Fibroblast of lung (primary cell): ENCODE measurements at places on chromosomes 1 and 21. TPM values are rescaled to one million over a fixed set of nuclear protein-coding genes. Genes with fewer than 3 reads are reported as not detected.

The DIO1 gene
- not detected in 2 replicates for total RNA-seq

The NOS1AP gene
- under 0.01 and 0.17 TPM in 2 replicates for total RNA-seq

The FAAH gene
- 1.7 and 2.1 TPM in 2 replicates for total RNA-seq

The LEFTY2 gene
- total RNA-seq, result under 0.01 TPM in 1 of 2 replicates, not detected in the other

The CLCNKB gene
- under 0.01 and 0.33 TPM in 2 replicates for total RNA-seq

The ASAP3 gene
- 73.2 and 79.1 TPM in 2 replicates for total RNA-seq

The SLC25A34 gene
- 0.77 and 0.83 TPM in 2 replicates for total RNA-seq

The PTPRF gene
- 23.9 and 45.2 TPM in 2 replicates for total RNA-seq

The AVPR1B gene
- not detected in 2 replicates for total RNA-seq

The LIPI gene
- not detected in 2 replicates for total RNA-seq

The KCNT2 gene
- total RNA-seq, result 6.4 and 8.1 TPM in 2 replicates

The SLC30A10 gene
- total RNA-seq, result not detected in 2 replicates

The E2F2 gene
- total RNA-seq, result 0.17 TPM in 1 of 2 replicates, not detected in the other

The LGR6 gene
- not detected in 2 replicates for total RNA-seq

The GREM2 gene
- 4.9 and 21.1 TPM in 2 replicates for total RNA-seq

The ATP6V1G3 gene
- total RNA-seq, result not detected in 2 replicates

The RNU1-4 gene
- total RNA-seq, result under 0.01 and 3,997 TPM in 2 replicates

The CDK18 gene
- 0.33 and 1.5 TPM in 2 replicates for total RNA-seq

The ZNF124 gene
- total RNA-seq, result 25.6 and 54.2 TPM in 2 replicates

The DRAXIN gene
- 0.50 and 0.51 TPM in 2 replicates for total RNA-seq

The C1orf87 gene
- under 0.01 and 0.50 TPM in 2 replicates for total RNA-seq

The POU2F1 gene
- total RNA-seq, result 3.6 and 4.3 TPM in 2 replicates

The ADORA1 gene
- 1.5 and 10.8 TPM in 2 replicates for total RNA-seq

The BRINP3 gene
- total RNA-seq, result 7.2 and 18.8 TPM in 2 replicates

The TEX35 gene
- not detected in 2 replicates for total RNA-seq

The RAB25 gene
- total RNA-seq, result not detected in 2 replicates
